ENCODE measurements at places on chromosomes 11 and 22. TPM values are rescaled to one million over a fixed set of nuclear protein-coding genes. Genes with fewer than 3 reads are reported as not detected.

Gene ABCG4
- 0.07 TPM for total RNA-seq

Gene MOV10L1
- not detected for total RNA-seq

- no peaks in the 10 kb centered on the region for H3K27me3 ChIP-seq
- H3K27ac ChIP-seq: peak within 1 kb of the TSS; percentile 97
- peaks cover 40% of the 10 kb centered on the region for H3K4me1 ChIP-seq
- H3K36me3 ChIP-seq: peaks cover 41% of the 10 kb centered on the region
- peak within 1 kb of the TSS; percentile 89 for H3K4me3 ChIP-seq
Measured at GRCh38 chr11:62832336-62833234, at the start of gene TEX54. TSS of gene TEX54 (minus strand) at chr11:62832841.

- peak overlapping the region; percentile 91 for H3K4me3 ChIP-seq
- H3K4me1 ChIP-seq: peaks cover 35% of the 10 kb centered on the region
- H3K27ac ChIP-seq: peak overlapping the region; percentile 23
- H3K27me3 ChIP-seq: no peaks in the 10 kb centered on the region
Measured at GRCh38 chr22:31081963-31082605, 966 bp downstream of the SMTN start.

GRCh38 chr11:45983471-45983845 is 61.0 kb downstream of the LARGE2 start:
- no peak overlapping the region for H3K4me3 ChIP-seq
- no peak overlapping the region for H3K27ac ChIP-seq
- no peaks in the 10 kb centered on the region for H3K27me3 ChIP-seq
- H3K4me1 ChIP-seq: peaks cover 17% of the 10 kb centered on the region
- peaks cover 10% of the 10 kb centered on the region for H3K36me3 ChIP-seq

DNA sequence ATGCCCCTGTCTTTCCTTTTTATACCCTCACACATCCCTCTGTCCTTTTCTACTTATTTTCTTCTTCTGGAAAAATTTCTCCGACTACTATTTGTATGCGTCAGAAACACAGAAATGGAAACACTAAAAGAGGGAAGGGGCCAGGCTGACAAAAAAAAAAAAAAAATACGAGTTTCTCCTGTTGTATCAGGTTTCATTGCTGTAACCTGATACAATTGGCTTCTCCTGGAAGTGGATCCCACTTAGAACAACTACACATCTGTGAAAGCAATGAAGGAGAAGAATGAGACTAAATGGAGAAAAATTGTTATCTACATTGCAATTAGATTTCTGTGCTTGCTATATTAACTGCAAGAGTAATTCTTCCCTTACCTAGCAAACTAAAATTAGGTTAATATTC is 393.9 kb downstream of the GUCY1A2 start:
- H3K4me3 ChIP-seq: no peak overlapping the region
- H3K27me3 ChIP-seq: no peaks in the 10 kb centered on the region
- no peak for DNase-seq
- H3K36me3 ChIP-seq: no peaks in the 10 kb centered on the region

DNA sequence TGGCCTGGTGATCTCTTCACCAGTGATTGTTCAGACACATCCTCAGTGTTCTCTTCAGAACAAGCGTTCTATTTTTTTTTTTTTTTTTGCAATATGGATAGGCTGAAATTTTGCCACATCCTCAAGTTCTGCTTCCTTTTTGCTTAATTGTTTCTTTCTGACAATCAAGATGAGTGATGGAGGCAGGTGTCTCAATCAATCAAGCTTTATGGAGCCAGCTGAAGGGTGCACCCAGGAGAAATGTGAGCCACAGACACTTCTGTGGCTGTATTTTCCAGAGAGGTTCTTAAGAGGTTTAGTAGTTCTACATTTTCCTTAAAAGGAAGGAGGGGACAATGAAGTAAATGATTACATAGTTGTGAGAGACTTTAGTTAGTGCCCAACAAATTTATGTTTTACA is 43.9 kb upstream of the ASPHD2 start:
- no peak overlapping the region for H3K27ac ChIP-seq
- H3K4me1 ChIP-seq: no peaks in the 10 kb centered on the region
- DNase-seq: no peak
- H3K36me3 ChIP-seq: no peaks in the 10 kb centered on the region
- peaks cover 38% of the 10 kb centered on the region for H3K27me3 ChIP-seq
- H3K4me3 ChIP-seq: no peak overlapping the region

DNA sequence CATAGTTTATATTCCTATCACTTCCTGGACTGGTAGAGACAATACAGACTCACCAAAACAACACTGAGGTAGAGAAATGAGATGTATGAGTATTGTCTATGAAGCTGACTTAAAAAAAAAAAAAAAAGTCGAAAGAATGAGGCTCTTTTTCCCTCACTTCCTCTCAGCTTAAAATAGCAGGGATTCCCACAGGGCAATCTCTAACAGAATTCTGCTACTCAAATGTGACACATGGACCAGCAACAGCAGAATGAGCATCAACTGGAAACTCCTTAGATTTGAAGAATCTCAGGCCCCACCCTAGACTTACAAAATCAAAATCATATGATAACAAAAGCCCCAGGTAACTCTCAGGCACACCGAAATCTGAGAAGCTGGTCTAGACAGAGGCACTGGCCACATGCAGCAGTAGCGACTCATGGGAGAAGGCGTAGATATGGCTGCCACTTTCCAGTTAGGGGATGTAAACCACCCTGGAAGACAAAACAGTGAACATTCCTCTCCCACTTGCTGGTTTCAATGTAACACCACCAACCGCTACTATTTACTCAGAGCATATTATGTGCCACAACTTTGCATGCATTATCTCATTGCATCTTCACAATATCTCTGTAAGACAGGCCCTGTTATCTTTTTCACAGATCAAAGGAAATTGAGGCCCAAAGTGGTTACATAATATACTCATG is 128.0 kb downstream of the RBFOX2 start:
- no peak for DNase-seq
- no peak overlapping the region for H3K4me3 ChIP-seq
- H3K27me3 ChIP-seq: peaks cover 15% of the 10 kb centered on the region
- peaks cover 9% of the 10 kb centered on the region for H3K4me1 ChIP-seq
- H3K36me3 ChIP-seq: no peaks in the 10 kb centered on the region
- H3K27ac ChIP-seq: peak overlapping the region; percentile 2

- no peak overlapping the region for H3K4me3 ChIP-seq
- peaks cover 10% of the 10 kb centered on the region for H3K4me1 ChIP-seq
- peaks cover 2% of the 10 kb centered on the region for H3K36me3 ChIP-seq
- no peaks in the 10 kb centered on the region for H3K27me3 ChIP-seq
- DNase-seq: no peak
Measured at GRCh38 chr11:75851203-75851602, 36.2 kb downstream of the UVRAG start.

Gene ELP4
- total RNA-seq: 17.4 TPM

DNA sequence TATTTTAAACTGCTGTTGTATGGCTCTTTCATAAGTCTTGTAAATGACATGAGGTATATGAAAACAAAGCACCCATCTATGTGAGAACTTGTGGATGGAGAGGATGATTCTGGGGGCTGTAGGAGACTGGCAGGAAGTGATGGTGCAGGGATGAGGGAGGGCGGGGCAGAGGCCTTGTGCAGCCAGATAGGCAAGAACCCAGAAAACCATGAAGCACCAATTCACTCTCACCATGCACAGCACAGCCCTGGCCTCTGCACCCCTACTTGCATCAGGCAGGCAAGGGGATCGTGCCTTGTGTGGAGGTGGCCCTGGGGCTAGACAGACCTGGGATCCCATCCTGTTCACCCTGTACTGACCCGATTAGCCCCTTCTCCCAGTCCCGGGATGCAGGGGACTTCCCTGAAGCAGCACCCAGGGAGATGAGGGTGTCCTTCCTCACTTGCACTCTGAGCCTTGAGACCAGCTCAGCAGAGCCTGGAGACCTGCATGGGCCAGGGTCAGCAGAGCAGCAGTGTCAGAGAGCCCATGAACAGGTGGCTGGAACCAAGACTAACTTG is 85.5 kb downstream of the MORC2 start:
- H3K36me3 ChIP-seq: no peaks in the 10 kb centered on the region
- H3K4me3 ChIP-seq: no peak overlapping the region
- H3K27ac ChIP-seq: no peak overlapping the region
- no peaks in the 10 kb centered on the region for H3K27me3 ChIP-seq
- no peaks in the 10 kb centered on the region for H3K4me1 ChIP-seq

GRCh38 chr11:68650801-68651200 is 33.5 kb upstream of the GAL start:
- H3K4me1 ChIP-seq: no peaks in the 10 kb centered on the region
- peaks cover 17% of the 10 kb centered on the region for H3K27me3 ChIP-seq
- H3K4me3 ChIP-seq: no peak overlapping the region
- H3K36me3 ChIP-seq: no peaks in the 10 kb centered on the region

GRCh38 chr11:88105526-88105925 is 69.7 kb downstream of the RAB38 start:
- DNase-seq: no peak
- H3K27ac ChIP-seq: no peak overlapping the region
- H3K27me3 ChIP-seq: peaks cover 17% of the 10 kb centered on the region
- H3K36me3 ChIP-seq: no peaks in the 10 kb centered on the region
- no peaks in the 10 kb centered on the region for H3K4me1 ChIP-seq

- no peak for DNase-seq
- H3K36me3 ChIP-seq: no peaks in the 10 kb centered on the region
- H3K27ac ChIP-seq: no peak overlapping the region
- no peaks in the 10 kb centered on the region for H3K27me3 ChIP-seq
- no peak overlapping the region for H3K4me3 ChIP-seq
Measured at GRCh38 chr11:1563697-1564534, 8.2 kb downstream of the DUSP8 start.

DNA sequence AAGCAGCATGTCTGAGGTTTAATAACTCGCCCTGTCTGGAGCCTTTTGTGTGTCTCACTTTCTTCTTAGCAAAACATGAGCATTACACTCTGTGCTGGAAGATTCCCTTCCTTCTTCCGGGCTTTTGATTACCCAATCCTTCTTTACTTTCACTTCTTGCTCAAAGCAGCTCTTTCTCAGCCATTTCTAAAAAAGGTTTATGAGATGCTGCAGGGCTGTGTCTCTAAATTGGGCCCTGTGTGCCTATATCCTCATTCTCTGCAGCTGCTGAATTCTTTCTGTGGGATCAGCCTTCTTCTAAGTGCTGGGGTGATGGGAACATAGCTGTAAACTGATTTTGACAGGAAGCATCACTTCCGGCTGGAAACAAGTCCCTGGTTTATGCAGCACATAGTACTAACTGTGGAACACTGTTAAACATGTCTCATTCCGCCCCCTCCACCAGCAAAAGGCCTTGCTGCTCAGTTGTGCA is 71.8 kb downstream of the PIWIL4 start:
- peak; percentile 59 for DNase-seq
- peaks cover 6% of the 10 kb centered on the region for H3K4me1 ChIP-seq
- no peaks in the 10 kb centered on the region for H3K36me3 ChIP-seq
- H3K27ac ChIP-seq: no peak overlapping the region
- peak overlapping the region; percentile 12 for H3K4me3 ChIP-seq

Gene DEPDC7
- 0.84 TPM for total RNA-seq

Gene CAVIN3
- 36.0 TPM for total RNA-seq

- H3K4me1 ChIP-seq: no peaks in the 10 kb centered on the region
- H3K4me3 ChIP-seq: no peak overlapping the region
- no peaks in the 10 kb centered on the region for H3K36me3 ChIP-seq
- DNase-seq: no peak
- no peak overlapping the region for H3K27ac ChIP-seq
Measured at GRCh38 chr22:20219667-20220628, 48.2 kb downstream of the RTN4R start.

DNA sequence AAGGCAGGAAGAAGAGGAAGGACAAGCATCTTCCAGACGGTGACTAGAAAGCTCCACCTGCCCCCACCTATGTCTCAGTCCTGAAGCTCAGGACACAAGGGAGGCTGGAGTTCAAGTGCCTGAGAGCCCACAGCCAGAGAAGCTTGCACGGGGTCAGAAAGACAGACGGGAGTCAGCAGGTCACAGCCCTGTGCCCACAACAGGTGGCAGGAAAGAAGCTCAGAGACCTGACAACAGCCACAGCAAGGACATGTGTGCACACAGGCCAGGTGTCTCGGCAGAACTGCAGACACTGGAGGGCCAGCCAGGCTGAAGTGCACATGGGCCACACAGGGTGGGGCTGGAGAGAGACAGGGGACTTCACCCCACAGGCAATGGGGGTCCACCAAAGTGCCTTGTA is 37.2 kb upstream of the MOB2 start:
- no peak for DNase-seq
- H3K36me3 ChIP-seq: peaks cover 2% of the 10 kb centered on the region
- no peak overlapping the region for H3K27ac ChIP-seq
- H3K4me3 ChIP-seq: no peak overlapping the region
- H3K27me3 ChIP-seq: no peaks in the 10 kb centered on the region

DNA sequence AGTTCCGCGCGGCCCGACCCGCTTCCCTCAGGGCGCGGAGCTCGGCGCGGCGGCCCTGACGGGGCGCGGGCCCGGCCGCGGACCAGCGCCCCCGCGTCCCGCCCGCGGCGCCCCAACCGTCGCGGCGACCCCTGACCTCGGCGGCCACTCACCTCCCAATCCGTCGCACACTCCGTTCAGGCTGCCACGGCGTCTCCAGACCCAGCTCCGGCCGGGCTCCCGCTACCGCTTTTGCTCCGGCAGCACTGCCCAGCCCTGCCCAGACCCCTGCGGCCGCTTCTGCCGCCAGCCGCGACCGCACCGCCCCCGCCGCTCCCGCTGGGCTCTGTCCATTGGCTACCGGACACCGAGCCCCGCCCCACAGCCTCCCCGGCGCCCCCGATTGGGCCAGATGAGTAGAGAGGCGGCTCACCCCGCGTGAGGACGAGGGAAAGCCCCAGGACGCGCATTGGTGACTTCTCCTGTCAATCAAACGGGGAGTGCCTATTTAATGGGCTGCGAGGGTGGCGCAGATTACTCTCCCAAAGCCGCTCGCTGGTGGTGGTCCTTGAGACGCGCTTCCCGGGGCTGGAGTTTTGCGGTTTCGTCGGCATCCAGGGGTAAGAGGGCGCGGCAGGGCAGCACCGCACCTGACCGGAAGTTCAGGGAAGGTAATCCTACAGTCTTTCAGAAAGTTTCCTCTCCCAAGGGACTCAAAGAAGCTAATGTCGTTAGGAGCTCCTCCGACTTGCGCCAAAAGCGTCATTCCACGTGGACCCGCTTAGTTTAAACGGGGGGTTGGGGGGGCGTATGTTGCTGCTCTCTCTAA is at the start of gene PACSIN2:
TSS of gene PACSIN2 (minus strand) at position 281 of the 808 bp plus-strand sequence. CDS start 103,069 bp downstream, outside the sequence.
- H3K27ac ChIP-seq: peak within 1 kb of the TSS; percentile 88
- H3K4me3 ChIP-seq: peak within 1 kb of the TSS; percentile 95
- peaks cover 26% of the 10 kb centered on the region for H3K4me1 ChIP-seq
- peaks cover 8% of the 10 kb centered on the region for H3K27me3 ChIP-seq

- peaks cover 56% of the 10 kb centered on the region for H3K36me3 ChIP-seq
- H3K27ac ChIP-seq: no peak overlapping the region
- no peak for DNase-seq
- H3K4me3 ChIP-seq: no peak overlapping the region
- no peaks in the 10 kb centered on the region for H3K27me3 ChIP-seq
- no peaks in the 10 kb centered on the region for H3K4me1 ChIP-seq
Measured at GRCh38 chr22:29344137-29344536, 28.6 kb upstream of the RASL10A start.

DNA sequence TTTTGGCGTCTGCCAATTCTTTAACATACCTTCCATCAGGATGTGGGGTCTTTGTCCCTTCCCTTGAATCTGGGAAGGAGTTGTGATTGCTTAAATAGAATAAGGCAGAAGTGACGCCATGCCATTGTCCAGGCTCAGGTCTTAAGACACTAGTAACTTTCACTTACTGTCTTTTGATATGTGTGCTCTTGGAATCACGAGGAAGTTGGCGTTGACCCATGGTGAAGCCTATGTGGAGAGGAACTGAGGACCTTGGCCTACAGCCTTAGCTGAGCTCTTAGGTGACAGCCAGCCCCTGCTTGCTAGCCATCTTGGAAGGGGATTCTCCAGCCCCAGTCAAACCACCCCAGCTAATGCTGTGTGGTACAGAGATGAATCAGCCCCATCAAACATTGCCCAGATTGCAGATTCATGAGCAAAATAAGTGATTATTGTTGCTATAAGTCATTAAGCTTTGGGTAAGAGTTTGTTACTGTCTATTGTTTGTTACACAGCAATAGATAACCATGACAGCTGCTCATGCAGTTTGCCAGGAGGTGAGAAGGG is 17.6 kb upstream of the CLPB start:
- no peak overlapping the region for H3K4me3 ChIP-seq
- H3K27ac ChIP-seq: no peak overlapping the region
- no peaks in the 10 kb centered on the region for H3K36me3 ChIP-seq
- H3K27me3 ChIP-seq: peaks cover 25% of the 10 kb centered on the region
- DNase-seq: no peak

Measured in activated CD4-positive, alpha-beta T cell treated with anti-CD3 and anti-CD28 coated beads, Interleukin-2, amount 10 ng/mL, durations not matched to agents 24 days and 14 days (primary cell).